ENCODE measurements at places on chromosomes 13 and 19. TPM values are rescaled to one million over a fixed set of nuclear protein-coding genes. Genes with fewer than 3 reads are reported as not detected.

Gene CGB2
- 0.54 TPM for total RNA-seq

Gene FFAR1
- not detected for total RNA-seq

Gene DCLK1
- 1.0 TPM for total RNA-seq

Gene PRTN3
- 0.29 TPM for total RNA-seq

Data from A549 treated with RU486 at 1 μM for 4 hours (cell line).